ENCODE measurements at places on chromosomes 11 and 22.

- DNase-seq, result no peak
Measured at GRCh38 chr22:45357490-45357889, 47.8 kb downstream of the FAM118A start.

DNA sequence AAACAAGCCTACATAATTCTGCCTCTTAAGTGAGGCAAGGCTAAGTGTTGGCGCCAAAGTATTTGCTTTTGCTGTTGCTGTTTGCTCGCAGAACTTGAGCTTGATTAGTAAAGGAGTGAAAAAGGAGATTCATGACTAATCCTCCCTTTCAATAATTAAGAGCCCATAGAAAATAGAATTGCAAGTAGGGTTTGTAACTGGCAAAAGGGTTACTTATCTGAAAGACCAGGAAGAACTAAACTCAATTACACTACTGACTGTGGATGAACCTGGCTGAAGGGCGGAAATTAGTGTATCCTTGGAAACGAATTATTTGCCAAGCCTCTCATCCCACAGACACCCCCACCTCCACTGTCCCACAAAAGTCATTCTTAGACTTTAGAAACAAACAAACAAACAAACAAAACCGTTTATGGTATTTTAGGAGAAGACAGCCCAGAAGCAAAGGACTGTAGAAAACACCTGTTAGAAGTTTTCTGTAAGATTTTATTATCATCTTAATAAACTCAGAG is 411 bp upstream of the EXPH5 start:
- DNase-seq, result no peak

DNA sequence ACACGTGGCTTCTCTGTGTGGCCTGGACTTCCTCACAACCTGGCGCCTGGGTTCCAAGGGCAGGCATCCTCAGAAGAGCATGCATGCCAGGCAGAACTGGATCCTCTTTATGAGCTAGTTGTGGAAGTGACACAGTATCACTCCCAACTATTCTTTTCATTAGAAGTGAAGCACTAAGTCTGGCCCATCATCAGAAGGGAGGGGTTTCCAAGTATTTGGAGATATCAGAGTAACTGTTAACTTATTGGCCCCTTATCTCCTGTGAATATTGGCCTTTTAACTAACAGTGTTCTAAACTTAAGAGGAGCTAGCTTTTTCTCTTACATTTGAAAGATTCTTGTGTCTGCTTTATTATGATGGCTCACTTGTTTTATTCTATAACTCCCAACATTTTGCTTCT is 35.5 kb downstream of the FDX1 start:
- no peak for DNase-seq

GRCh38 chr22:44571566-44572413 is 73.8 kb upstream of the RTL6 start:
- DNase-seq, result no peak

GRCh38 chr11:113675003-113675561 is 31.0 kb downstream of the TMPRSS5 start:
- no peak for DNase-seq

DNA sequence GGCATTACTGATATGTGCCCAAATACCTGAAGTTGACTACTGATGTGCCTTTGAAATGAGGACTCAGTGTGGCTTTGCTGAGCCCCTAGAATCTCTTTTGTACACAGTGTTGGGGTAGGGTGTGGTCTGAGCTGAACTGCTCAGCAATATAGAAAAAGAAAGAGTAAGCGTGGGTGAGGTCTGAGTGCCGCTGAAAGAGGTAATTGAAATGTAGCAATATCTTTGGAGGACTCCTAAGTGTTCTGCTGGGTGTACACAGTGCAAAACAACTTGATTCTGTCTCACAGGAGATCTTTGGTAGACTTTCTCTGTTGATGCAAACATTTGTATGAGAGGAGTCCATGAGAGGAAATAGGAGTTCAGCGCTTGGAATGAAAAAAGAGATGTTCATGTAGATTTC is 73.7 kb upstream of the PTPN5 start:
- DNase-seq, result no peak

GRCh38 chr22:26642465-26643417 is 14.6 kb upstream of the MIAT start:
- DNase-seq, result peak; percentile 64

GRCh38 chr11:1150769-1151365 is 6.9 kb upstream of the MUC5AC start:
- DNase-seq, result no peak

- DNase-seq, result peak; percentile 42
Measured at GRCh38 chr11:66002648-66003225, 434 bp downstream of the BANF1 start.
